ENCODE measurements at places on chromosomes 7 and 10.

- no peak for DNase-seq
These were observed 143.4 kb downstream of the DYNC1I1 start for GRCh38 chr7:95915731-95916130.

GRCh38 chr7:20653636-20654035 lies 38.2 kb downstream of the ABCB5 start:
- no peak for DNase-seq

DNA sequence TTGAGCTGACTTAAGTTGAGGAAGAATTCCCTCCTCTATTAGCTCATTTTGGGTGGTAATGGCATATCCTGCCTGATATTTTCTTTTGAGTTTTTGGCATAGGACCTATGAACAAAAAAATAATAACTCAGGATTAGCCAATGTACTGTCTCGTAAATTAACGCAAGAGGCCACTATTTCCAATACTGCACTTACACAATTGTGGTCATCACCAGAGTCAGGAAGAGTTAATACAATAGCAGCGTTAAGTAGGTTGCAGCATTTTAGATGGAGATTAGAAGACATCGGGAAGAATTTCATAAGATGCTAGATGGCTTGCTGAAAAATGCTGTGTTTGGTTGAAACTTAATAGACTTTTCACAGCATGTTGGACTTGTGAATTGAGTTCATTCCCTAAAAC lies 36.4 kb downstream of the ANTXRL start:
- DNase-seq = no peak

DNA sequence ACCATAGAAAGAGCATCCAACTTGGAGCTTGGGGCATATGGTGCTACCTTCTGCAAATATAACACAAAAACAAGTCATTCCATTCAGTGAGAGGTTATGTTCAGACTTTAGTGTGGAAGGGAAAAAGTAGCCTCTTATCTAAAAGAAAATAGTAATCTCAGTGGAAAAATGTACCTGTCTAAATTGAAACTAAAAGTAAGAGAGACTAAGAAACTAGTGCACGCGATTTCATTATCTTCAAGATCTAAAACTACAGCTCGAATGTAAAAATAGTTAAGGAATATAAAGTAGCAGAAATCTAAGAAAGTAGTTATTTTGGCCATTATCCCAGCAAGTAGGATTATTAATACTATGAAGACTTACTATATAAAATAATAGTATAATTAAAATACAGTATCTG lies 233.0 kb upstream of the PPP1R3A start:
- DNase-seq = no peak

DNA sequence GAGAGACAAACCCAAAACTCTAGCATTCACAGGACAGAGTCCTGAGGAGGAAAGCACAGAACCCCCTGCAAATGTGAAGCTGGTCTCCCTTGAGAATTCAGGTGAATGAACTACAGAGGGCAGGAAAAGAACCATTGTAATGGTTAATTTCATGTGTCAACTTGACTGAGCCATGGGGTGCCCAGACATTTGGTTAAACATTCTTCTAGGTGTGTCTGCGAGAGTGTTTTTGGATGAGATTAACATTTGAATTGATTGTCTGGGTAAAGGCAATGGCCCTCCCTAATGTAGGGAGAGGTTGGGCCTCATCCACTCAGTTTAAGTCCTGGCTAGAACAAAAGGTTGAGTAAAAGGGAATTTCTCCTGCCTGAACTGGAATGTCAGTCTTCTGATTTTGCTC lies 15.7 kb upstream of the CDK1 start:
- no peak for DNase-seq

- DNase-seq = no peak
These were observed 355.1 kb upstream of the AOAH start for GRCh38 chr7:37079420-37079819.

DNA sequence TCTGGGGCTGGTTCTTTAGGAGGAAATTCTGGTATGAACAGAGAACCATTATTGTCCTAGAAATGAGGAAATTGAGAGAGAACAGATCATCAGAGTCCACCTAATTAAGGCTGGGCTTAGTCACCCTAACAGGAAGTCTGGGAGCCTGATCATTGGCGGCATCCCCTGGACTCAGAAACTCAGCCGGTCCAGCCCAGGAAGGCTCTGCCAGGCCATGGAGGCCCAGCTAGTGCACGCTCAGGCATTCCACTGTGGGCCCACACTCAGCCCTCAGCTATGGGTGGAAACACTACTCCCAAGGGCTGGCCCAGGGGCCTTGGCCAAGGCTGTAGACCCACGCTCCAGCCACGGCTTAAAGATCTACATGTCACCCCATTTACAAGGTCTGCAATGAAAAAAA lies 109.2 kb downstream of the PTPN20 start:
- DNase-seq = no peak

All from CD4-positive, alpha-beta T cell treated with Interleukin-17A for 1 hour (primary cell).